Right renal pelvis (tissue), 4 donors: ENCODE measurements at places on chromosomes 16 and 17. TPM values are rescaled to one million over a fixed set of nuclear protein-coding genes. Genes with fewer than 3 reads are reported as not detected.

- no peak for DNase-seq
Measured at GRCh38 chr17:16423226-16423872, 8.0 kb downstream of the TRPV2 start.

- no peak for DNase-seq
Measured at GRCh38 chr16:86029131-86029741, 130.3 kb downstream of the IRF8 start.

- no peak for DNase-seq
Measured at GRCh38 chr16:72159386-72159785, 12.6 kb downstream of the PMFBP1 start.

GRCh38 chr16:83802135-83802534 is 5.6 kb upstream of the HSBP1 start:
- no peak for DNase-seq

- no peak for DNase-seq
Measured at GRCh38 chr17:13785981-13786598, 184.4 kb upstream of the HS3ST3A1 start.

GRCh38 chr16:66508248-66508913 is 41.5 kb downstream of the TK2 start:
- no peak for DNase-seq

Gene SPATA22
- 1.1 TPM for polyA plus RNA-seq

Gene SLFN12
- polyA plus RNA-seq, result 20.8 TPM

Gene ZNF174
- 16.6 TPM for polyA plus RNA-seq

Gene ESRP2
- polyA plus RNA-seq, result 26.3 TPM
